ENCODE measurements at places on chromosomes 11 and 22.
A peak's percentile ranks its signal among the peaks of the same experiment; 100 is the strongest.

GRCh38 chr11:120332822-120333716 is 3.1 kb upstream of the ARHGEF12 start:
- no peak for DNase-seq

DNA sequence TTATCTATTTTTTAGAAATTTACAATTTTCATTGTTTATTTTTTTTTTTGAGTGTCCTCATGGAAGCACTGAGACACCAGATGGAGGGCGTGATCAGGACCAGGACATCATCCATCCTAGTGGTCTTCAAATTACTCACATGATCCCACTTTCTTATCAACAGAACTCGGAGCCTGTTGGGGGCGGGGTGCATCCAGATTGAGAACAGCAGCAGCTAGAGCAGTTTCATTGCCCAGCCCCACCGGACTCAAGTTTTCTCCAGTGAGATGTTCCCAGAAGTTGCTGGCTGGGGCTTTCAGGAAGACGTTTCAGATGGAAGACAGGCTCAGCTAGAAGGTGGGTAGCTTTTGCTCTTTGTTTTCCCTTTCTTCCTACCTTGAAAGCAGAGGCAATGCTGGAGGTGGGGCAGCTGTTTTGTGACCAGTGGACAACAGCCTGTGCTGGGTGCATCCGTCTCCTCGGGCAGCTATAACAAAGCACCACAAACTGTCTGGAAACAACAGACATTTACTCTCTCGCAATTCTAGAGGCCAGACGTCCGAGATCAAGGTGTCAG is 562.1 kb downstream of the TBC1D22A start:
- no peak for DNase-seq

DNA sequence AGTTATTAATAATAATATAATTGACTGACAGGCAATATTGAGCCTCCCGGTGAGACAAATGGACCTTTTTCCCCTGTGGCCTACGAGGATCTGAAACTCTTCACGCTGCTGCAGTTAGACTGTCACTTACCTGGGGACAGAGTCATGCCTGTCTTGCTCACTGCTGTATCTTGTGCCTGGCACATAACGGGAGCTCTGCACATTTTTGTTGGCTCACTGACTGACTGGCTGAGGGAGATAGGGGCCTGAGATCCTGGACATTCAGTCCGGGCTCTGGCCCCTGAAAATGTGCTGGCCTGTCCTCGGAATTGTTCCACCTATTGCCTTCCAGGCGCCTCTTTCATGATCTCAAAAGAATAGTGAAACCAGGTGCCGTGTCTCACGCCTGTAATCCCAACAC is 743 bp upstream of the CD3D start:
- no peak for DNase-seq

DNA sequence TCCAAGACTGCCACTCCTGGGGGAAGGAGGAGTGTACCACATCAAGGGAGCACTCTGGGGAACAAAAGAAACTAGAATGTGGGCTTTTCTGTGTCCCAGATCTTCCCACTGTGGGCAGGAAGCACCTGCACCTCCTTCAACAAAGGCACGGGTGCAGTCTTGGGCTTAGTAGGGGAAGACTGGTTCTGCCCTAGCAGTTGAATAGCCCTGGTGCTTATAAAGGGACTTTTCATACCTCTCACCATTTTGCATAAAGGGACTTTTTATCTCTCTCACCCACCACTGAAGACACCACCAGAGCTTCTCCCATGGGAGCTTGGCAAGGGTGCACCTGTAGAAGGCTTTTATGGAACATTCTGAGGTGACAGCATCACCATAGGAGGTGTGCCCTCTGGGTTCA is 65.8 kb upstream of the MS4A8 start:
- no peak for DNase-seq

GRCh38 chr22:24106385-24107381 is 74.6 kb upstream of the SUSD2 start:
- DNase-seq, result no peak

DNA sequence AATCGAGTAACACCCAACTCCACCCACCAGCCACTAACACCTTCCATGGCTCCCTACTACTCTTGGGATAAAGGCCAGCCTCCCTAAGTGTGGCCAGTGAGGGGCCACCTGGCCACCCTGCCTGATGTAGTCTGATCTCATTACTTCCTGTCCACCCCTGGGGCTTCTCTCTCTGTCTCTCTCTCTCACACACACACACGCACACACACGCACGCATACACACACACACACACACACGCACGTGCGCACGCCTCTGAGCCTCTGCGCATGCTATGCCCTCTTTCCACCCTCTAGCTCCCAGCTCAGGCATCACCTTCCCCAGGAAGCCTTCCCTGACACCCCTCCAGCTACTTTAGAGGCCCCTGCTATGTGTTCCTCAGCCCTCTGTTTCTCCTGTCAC is 3.9 kb downstream of the MFNG start:
- no peak for DNase-seq

GRCh38 chr11:88491674-88492073 is 154.1 kb upstream of the CTSC start:
- DNase-seq, result no peak

DNA sequence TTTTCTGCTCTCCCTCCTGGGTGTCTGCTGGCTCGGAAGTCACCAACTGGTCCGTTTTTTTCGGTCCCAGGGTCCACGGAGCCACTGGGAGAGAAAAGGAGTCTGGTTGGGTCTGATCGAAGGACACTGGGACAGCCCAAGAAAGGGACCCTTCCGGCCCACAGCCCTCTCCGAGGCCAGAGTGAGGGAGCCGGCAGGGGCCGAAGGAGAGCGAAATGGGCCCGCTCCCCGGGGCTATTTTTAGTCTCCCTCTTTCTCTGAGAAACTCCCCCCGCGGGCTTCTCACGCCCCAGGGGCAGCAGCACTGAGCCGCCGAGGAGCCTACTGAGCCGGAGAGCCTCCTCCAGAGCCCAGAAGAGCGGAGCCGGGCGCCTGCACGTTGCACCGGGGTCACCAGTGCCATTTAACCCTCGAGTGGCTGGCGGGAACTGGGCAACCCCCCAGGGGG is 1.9 kb downstream of the ESAM start:
- no peak for DNase-seq

DNA sequence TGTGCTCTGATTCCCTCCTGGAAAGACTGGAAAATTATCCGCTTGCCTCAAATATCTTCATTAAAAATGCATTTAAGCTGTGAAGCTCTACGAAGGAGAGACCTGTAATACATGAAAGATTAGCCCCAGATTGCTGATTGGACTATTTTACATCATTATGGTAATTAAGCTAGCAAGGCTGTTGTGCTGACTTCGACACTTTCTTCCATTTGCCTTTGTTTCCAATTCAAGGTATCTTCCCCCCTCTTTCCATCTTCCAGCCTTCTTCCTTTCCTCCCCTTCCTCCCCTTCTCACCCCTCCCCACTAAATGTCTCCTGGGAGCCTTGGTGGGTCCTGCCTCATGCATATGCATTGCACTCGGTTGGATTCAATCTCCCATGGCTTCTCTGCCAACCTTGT is 710.8 kb downstream of the OPCML start:
- DNase-seq, result no peak

DNA sequence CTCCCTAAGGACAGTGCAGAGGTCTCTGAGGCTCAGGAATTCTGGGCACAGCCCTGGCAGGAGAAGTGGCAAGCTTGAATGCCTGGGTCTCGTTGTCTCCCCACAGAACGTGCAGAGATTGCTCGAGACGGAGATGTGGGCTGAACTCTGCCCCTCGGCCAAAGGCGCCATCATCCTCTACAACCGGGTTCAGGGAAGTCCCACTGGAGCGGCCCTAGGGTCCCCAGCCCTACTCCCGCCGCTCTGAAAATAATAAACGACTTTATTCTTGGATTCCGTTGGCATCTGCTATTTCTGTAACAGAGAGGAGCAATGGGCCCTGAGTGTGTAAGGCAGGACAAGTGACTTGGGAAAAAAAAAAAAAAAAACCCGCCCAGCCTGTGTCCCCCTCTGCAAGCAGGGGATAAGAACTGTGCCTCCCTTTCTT is 591 bp upstream of the DNAJC4 start:
- DNase-seq, result no peak

GRCh38 chr22:45608763-45609180 is 62.9 kb upstream of the ATXN10 start:
- no peak for DNase-seq

GRCh38 chr22:19568337-19569275 is 44.4 kb upstream of the CLDN5 start:
- no peak for DNase-seq

- peak; percentile 75 for DNase-seq
These were observed at the start of gene TTLL8 for GRCh38 chr22:50058061-50058905. Gene TTLL8 (minus strand): TSS chr22:50058298.

- no peak for DNase-seq
These were observed 61.9 kb downstream of the BMAL1 start for GRCh38 chr11:13339195-13340153.

- DNase-seq, result no peak
These were observed 1.0 kb upstream of the PKNOX2 start for GRCh38 chr11:125163431-125164063.

- no peak for DNase-seq
These were observed 944 bp downstream of the C11orf86 start for GRCh38 chr11:66976028-66976467.

DNA sequence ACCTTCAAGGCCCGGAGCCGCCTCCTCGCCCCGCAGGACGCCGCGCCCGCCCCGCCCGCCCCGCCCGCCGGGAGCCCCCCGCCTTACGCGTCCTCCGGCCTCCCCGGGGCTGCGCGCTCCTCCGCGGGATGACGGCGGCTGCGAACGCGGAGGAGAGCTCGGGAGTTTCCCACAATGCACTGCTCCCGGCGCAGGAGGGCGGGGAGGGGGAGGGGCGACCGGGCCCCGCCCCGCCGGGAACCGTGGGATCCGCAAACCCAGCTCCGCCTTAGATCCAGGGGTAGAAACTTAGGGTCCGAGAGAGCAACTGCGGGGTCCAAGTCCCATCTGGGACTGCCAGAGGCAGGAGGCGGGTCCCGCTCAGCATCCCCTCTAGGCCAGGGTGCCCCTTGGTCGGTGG is at the start of gene CEND1:
Gene CEND1 (minus strand): TSS at position 148 of the 400 bp plus-strand sequence. CDS start 1,514 bp downstream, outside the sequence.
- DNase-seq, result no peak

DNA sequence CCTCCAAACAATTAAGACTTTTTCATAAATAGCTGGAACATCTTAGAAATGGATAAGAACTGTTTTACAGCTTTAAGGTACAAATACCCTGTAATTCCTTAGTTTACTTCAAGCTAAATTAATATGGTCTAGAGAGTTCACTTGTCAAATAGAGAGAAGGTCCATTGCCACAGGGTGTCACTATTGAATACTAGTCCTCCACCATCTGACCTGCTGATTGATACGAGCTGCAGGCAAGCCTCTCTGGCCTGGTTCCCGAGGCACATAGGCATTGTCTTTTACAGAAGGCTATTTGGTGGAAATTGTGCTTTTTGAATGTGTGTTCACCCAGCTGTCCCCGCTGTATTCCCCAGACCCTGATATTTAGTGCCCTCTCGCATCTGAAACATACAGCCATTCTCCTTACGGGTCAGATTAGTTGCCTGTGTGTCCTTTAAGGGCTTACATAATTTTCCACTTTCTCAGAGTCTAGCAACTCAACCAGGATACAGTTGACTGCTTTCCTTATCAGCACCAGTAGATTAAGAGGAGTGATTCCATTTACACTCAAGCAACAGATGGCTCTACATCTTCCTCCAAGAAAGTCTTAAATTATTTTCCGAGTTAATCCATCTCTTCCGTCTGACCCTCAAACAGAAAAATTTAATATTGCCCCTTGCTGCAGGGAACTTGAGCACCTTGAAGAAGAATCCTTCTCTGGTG is 788.8 kb upstream of the FAT3 start:
- DNase-seq, result no peak

DNA sequence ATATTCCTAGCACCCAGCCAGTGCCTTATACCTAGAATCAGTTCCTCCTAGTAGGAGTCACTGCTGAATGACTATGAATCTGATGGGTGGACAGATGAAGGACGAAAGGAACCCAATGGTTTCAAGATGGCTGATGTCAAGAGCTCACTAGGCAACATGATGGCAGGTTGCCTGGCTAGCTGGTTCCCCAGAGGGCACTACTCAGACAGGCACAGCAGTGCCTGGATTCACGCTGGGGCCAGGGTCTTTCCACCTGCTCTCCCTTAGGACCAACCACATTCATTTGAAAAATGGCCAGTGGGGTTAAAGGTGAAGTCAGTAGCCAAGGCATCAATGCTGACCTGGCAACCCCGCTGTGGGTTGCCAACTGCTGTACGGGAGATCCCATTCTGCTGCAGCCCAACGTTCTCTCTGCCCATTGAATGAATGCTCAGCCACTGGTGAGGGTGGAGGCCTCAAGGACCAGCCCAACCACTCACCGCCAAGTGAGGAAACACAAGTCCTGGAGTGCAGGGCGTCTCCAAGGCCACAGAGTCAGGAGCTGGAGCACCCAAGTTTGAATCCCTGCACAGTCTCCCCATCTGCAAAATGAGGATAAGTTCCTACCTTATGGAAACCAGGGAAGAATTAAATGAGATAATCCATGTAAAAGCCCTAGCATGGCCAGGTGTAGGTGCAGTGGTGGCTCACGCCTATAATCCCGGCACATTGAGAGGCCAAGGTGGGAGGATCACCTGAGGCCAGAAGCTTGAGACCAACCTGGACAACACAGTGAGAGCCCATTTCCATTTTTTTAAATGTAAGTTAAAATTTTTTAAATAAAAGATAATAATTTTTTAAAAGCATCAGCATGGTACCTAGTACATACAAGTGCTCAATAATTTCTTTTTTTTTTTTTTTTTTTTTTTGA is 12.4 kb downstream of the MYH9 start:
- no peak for DNase-seq
